ENCODE measurements at places on chromosomes 4 and X.
A peak's percentile ranks its signal among the peaks of the same experiment; 100 is the strongest.

- H3K4me3 ChIP-seq = no peak overlapping the region
- no peak for DNase-seq
- H3K27me3 ChIP-seq = no peaks in the 10 kb centered on the region
Observed at GRCh38 chrX:39946822-39947221, 150.9 kb downstream of the BCOR start.

GRCh38 chr4:22744478-22745062 lies 51.8 kb downstream of the GBA3 start:
- no peaks in the 10 kb centered on the region for H3K4me1 ChIP-seq
- H3K27me3 ChIP-seq = no peaks in the 10 kb centered on the region
- no peaks in the 10 kb centered on the region for H3K36me3 ChIP-seq
- no peak overlapping the region for H3K4me3 ChIP-seq

GRCh38 chr4:182695842-182696241 lies 221.3 kb downstream of the DCTD start:
- DNase-seq = no peak
- H3K4me3 ChIP-seq = no peak overlapping the region
- H3K36me3 ChIP-seq = no peaks in the 10 kb centered on the region
- no peak overlapping the region for H3K27ac ChIP-seq
- no peaks in the 10 kb centered on the region for H3K4me1 ChIP-seq

DNA sequence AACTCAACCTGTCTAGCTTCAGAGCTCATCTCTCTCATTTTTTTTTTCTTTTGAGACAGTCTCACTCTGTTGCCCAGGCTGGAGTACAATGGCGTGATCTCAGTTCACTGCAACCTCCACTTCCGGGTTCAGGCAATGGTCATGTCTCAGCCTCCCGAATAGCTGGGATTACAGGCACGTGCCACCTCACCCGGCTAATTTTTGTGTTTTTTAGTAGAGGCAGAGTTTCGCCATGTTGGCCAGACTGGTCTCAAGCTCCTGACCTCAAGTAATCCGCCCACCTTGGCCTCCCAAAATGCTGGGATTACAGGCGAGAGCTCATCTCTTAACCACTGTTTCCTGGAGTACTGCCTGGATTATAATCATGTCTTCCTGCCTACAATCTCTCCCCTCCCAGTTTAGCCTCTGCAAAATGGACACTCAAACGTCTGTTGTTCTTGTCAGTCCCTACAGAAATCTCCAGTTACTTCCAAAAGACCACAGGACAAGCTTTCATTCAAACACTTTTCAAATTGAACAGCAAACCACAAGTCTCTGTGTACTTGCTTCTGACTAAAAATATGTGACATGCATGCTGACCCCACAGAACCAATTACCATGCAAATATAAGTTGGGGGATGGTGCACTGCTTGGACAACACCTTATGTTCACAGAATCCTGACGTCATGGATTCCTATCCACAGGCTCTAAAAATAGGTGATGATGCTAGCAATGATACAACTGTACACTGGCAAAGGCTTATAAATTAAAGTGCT lies 137.2 kb downstream of the SH3KBP1 start:
- H3K27ac ChIP-seq = peak overlapping the region; percentile 90
- H3K4me3 ChIP-seq = peak overlapping the region; percentile 69
- no peak for DNase-seq

GRCh38 chr4:110654254-110654635 lies 31.4 kb upstream of the PITX2 start:
- H3K27me3 ChIP-seq = no peaks in the 10 kb centered on the region
- H3K27ac ChIP-seq = no peak overlapping the region
- no peak overlapping the region for H3K4me3 ChIP-seq
- peaks cover 2% of the 10 kb centered on the region for H3K36me3 ChIP-seq
- H3K4me1 ChIP-seq = no peaks in the 10 kb centered on the region

GRCh38 chr4:52983563-52984303 lies 121.6 kb downstream of the RASL11B start:
- H3K4me1 ChIP-seq = no peaks in the 10 kb centered on the region
- no peaks in the 10 kb centered on the region for H3K27me3 ChIP-seq
- H3K36me3 ChIP-seq = no peaks in the 10 kb centered on the region
- peak; percentile 22 for DNase-seq

GRCh38 chr4:159018062-159018629 lies 84.7 kb upstream of the RAPGEF2 start:
- no peaks in the 10 kb centered on the region for H3K4me1 ChIP-seq
- no peaks in the 10 kb centered on the region for H3K27me3 ChIP-seq
- no peak overlapping the region for H3K27ac ChIP-seq
- DNase-seq = no peak

DNA sequence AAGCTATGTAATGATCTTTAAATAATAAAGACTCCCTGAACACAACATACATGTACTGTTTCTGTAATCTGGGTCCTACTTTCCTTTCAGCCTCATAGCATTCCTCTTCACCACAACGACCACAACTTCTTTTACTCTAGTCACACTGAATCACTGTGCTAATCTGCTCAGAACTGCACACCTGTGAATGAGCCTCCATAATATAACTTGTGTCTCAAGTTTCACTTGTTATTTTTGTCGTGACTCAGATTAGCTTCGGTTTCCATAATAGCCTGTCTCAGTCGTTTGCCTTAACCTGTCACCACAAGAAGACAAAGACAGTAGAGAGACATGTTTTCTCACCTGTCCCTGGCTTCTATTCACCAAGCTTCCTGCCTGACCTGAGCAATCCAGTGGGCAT lies 61.8 kb downstream of the MAGED1 start:
- no peak overlapping the region for H3K27ac ChIP-seq
- no peaks in the 10 kb centered on the region for H3K27me3 ChIP-seq
- H3K4me3 ChIP-seq = no peak overlapping the region
- no peaks in the 10 kb centered on the region for H3K4me1 ChIP-seq
- H3K36me3 ChIP-seq = no peaks in the 10 kb centered on the region

GRCh38 chrX:45788941-45789348 lies 588.3 kb upstream of the DIPK2B start:
- DNase-seq = no peak
- peaks cover 4% of the 10 kb centered on the region for H3K27me3 ChIP-seq

GRCh38 chr4:85910985-85911384 lies 436.0 kb downstream of the ARHGAP24 start:
- H3K27me3 ChIP-seq = no peaks in the 10 kb centered on the region
- DNase-seq = no peak
- H3K27ac ChIP-seq = no peak overlapping the region
- no peak overlapping the region for H3K4me3 ChIP-seq
- H3K4me1 ChIP-seq = peaks cover 2% of the 10 kb centered on the region
- H3K36me3 ChIP-seq = no peaks in the 10 kb centered on the region

DNA sequence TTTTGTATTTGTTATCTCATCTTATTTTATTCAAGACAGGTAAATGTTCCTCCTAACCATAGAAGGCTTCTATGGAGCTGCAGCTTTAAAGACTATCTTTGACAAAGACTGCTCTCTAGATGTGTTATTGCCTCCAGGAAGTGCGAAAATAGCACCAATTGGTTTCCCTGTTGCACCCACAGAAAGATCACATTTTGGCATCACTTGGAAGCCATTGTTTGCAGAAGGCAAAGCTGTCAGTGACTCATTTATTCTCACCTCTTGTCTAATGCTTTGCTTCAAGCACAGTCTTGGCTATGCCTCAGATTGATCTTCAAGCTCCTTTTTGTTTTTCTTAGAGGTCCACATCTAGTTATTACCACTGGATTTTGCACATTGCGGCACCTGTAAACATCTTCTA lies 150.3 kb downstream of the PCDH7 start:
- H3K4me1 ChIP-seq = no peaks in the 10 kb centered on the region
- H3K27me3 ChIP-seq = no peaks in the 10 kb centered on the region
- H3K4me3 ChIP-seq = no peak overlapping the region
- H3K36me3 ChIP-seq = no peaks in the 10 kb centered on the region
- DNase-seq = no peak

GRCh38 chr4:102420563-102421398 lies 75.5 kb upstream of the SLC39A8 start:
- H3K36me3 ChIP-seq = no peaks in the 10 kb centered on the region

DNA sequence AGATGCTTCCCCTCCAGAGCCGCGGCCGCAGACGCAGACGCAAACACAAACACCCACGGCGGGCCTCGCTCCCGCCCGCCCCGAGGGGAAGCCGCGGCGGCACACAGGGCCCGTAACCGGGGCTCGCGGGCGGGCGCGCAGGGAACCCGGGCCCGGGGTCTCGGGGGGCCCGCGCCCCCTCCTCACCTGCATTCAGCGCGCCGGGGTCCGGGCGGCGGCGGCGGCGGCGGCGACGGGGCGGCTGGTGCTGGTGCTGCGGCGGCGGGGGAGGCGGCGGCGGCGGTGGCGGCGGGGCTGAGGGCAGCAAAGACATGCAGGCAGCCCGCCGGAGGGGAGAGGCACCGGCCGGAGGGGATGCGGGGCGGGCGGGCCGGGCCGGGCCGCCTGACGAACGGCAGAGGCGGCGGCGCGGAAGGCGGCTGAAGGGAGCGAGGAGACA lies 255 bp upstream of the CNOT6L start:
- peaks cover 47% of the 10 kb centered on the region for H3K4me1 ChIP-seq
- DNase-seq = peak; percentile 90
- H3K27me3 ChIP-seq = no peaks in the 10 kb centered on the region
- peak overlapping the region; percentile 99 for H3K27ac ChIP-seq

GRCh38 chr4:80916770-80917169 lies 113.7 kb upstream of the BMP3 start:
- H3K27me3 ChIP-seq = peaks cover 8% of the 10 kb centered on the region
- no peaks in the 10 kb centered on the region for H3K4me1 ChIP-seq
- H3K27ac ChIP-seq = no peak overlapping the region
- H3K36me3 ChIP-seq = no peaks in the 10 kb centered on the region
- H3K4me3 ChIP-seq = no peak overlapping the region

- H3K4me1 ChIP-seq = no peaks in the 10 kb centered on the region
- H3K27me3 ChIP-seq = no peaks in the 10 kb centered on the region
- DNase-seq = no peak
- H3K36me3 ChIP-seq = no peaks in the 10 kb centered on the region
Observed at GRCh38 chr4:55352726-55353125, 6.7 kb downstream of the SRD5A3 start.

Measured in effector memory CD8-positive, alpha-beta T cell (primary cell).